ENCODE measurements at places on chromosomes 16 and 17.

DNA sequence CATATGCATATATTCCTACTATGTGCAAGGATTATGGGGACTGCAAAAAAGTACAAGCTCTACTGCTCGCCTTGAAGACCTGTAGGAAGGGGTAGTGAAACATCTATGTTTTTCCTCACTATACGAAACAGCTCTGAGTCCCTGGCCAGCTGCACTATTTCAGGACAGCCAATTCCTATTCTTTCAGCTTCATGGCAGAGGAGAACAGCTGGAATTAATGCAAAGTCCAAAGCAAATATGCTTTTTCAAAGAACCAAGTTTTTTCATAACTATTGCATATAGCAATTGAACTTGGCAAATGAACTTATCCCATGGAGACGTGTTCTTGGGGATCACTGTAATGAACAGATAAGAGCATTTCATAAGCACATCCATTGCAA, 122.3 kb downstream of the SPACA3 start:
- no peak for DNase-seq

DNA sequence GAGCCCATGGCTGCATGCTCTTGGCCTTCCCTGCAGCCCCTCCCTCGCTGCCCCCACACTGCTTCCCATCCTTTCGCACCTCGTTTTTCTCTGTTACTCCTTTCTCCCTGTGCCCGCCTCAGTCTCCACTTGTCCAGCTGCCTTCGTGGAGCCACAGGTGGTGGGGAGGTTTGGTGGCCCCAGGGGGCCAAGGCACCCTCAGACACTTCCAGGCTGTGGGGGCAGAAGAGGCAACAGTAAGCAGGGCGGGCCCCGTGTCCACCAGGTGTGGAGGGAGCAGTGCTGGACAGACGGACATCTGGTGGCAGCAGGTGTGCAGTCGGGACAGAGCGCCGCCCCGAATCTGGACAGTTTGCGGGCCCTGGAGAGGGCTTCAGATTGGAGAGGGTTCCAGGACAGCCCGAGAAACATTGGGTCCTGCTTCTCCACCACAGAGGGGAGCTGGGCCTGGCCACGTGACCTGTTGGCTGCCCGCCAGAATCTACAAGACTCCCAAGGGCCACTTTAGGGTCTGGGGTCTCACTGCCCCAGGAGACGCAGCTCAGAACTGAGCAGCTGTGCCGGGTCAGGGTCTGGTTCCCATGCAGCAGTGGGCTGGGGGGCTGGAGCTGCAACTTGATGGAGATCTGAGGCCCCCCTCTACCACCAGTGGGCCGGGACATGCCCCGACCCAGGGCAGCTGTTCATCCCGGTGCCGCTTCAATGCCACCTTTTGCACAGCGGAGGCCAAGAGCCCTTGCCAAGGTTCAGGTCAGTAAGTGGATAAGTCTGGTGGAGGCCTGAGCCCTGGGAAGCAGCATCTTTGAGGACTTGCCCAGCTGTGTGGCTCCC, 22.8 kb downstream of the BAHCC1 start:
- DNase-seq = no peak

- DNase-seq = no peak
Observed at GRCh38 chr17:74198694-74199093, 4.8 kb upstream of the RPL38 start.

GRCh38 chr17:38783227-38783626, 16.1 kb downstream of the PIP4K2B start:
- DNase-seq = no peak

- DNase-seq = no peak
Observed at GRCh38 chr17:41912925-41913324, 5.8 kb downstream of the ACLY start.

GRCh38 chr16:62190426-62190825, 154.2 kb upstream of the CDH8 start:
- no peak for DNase-seq

DNA sequence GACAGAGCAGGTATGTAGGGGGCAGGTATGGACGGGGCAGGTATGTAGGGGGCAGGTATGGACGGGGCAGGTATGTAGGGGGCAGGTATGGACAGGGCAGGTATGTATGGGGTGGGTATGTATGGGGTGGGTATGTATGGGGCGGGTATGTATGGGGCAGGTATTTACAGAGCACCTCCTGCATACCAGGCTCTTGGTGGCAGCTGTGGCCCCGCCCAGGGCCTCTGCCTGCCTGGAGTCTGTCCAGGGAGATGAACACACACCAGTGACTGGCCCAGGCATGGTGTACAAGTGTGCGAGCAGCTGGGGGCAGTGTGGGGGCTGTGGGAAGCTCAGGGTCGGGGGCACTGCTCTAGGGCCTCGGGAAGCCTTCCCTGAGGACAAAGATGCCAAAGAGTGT, 4.4 kb downstream of the RPL3L start:
- no peak for DNase-seq

DNA sequence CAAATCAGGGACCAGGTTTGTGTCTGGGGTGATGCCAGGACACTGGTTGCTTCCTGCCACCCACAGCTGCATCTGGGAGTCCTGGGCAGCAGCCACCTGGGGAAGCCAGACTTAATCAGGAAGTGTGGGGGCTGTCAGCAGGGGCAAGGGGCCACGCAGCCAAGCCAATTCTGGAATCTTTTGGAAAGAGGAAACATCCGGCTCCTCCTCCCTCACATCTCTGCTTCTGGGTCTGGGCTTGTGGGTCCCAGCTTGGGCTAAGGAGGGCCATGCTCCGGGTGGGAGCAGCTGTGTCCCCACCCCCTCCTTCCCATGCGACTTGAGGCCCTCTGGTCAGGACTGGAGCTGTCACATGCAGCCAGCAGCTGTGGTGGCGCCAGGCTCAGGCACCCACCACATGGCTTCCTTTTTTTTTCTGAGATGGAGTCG, 37.0 kb upstream of the CCDC182 start:
- no peak for DNase-seq

DNA sequence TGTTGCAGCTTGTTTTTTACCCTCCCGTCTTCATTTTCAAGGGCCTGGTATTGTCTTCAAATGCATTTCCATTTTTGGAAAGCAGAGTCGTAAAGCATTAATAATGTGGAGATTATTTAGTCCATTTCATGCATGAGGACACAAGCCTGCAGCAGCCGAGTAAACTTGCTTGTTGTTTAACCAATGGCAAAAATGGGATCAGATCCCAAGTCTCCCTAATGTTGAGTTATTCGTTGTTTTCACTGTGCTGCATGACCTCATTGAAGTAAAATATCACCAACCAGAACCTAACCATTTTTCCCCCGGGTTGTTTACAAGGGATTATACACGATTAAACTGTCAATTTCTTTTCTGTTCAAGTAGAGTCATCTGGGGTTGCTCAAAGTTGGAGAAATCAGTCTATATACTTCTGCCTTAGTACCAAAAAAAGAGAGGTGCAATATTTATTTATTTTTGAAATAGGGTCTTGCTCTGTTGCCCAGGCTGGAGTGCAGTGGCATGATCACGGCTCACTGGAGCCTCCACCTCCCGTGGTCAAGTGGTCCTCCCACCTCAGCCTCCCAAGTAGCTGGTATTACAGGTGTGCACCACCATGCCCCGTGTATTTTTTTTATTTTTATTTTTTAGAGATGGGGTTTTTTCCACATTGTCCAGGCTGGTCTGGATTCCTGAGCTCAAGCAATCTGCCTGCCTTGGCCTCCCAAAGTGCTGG, 12.4 kb downstream of the AMZ2 start:
- DNase-seq = no peak

- DNase-seq = no peak
Observed at GRCh38 chr17:77343031-77343800, 202.4 kb downstream of the SEC14L1 start.
